Germinal center (tissue), 1 donor: ENCODE measurements at places on chromosomes 6 and 20.

- no peak for DNase-seq
Measured at GRCh38 chr20:33910529-33911327, 83.0 kb upstream of the RALY start.

GRCh38 chr6:128570680-128571063 is 50.3 kb upstream of the PTPRK start:
- DNase-seq = no peak

DNA sequence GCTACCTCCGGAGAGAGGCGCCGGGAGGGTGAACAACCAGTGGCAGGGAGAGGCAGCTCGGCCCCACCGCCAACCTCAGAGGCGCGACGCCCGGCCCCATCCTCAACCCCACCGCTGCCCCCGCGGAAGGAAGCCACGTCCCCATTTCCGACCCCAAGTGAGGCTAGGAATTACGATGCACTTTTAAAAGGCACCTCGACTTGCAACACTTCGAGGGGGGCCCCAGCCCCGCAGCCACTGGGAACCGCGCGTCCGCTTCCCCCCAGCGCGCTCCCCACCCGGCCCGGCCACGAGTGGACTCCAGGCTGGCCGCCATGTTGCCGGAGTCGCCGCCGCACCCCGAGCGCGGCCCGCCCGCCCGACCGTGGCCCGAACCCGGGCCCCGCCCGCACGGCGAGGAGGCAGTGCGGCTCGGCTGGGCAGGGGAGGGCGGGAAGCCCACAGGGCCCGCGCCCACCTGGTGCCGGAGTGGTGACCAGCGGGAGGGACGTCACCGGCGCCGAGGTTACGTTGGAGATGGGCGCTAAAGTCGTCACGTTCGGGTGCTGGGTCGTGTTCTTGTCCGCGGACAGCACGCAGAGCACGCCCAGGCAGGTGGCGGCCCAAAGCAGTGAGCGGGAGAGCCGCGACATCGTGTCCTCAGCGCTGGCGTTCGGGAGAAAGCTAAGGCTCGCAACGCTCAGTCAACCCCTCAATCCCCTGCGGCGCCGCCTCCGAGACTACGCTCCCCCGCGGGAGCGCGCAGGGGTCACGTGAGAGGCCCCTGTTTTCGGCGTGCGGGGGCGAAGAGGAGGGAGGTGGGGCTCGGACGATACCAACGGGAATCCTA is at the start of gene CD164:
Gene CD164, minus strand, starts transcription at position 721 of the 829 bp plus-strand sequence. Its CDS starts 89 bp downstream, at position 632.
- DNase-seq = peak; percentile 97

DNA sequence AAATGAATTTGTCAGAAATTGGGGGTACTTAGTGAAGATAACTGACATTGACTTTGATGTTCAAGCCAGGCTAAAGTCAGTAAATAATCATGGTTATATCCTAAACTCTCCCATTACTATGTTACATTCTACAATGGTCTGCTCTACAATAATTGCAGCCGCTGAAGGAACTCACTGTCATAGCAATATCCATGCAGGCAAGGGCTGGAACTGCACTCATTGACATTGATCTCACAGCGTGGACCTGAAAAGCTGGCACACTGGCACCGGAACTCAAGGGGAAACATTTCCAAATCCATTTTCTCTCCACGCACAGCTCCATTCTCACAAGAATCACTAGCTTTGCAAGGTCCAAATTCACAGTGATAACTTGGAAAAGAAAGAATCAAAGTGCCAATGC is 702.7 kb downstream of the EYS start:
- DNase-seq = no peak

GRCh38 chr6:14726816-14727493 is 518.9 kb upstream of the JARID2 start:
- DNase-seq = no peak

DNA sequence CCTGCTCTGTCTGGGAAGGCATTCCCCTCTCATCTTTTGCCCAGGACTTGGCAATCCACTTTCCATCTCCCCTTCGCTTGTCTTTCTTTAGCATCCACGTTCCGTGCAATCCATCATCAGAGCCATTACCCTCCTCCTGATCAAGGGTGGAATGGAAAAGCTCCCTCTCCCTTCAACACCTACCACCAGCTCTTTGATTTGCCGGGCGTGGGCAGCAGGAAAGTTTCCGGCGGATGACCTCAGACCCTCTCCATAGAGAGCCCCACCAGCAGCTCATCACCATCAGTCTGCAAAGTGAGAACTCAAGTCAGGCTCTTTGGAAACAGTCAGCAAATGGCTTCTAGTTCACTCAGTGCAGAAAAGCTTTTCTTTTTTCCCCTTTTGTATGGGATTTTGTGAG is 76.2 kb downstream of the TSHZ2 start:
- no peak for DNase-seq

GRCh38 chr6:44250067-44250717 is 3.3 kb downstream of the HSP90AB1 start:
- no peak for DNase-seq

- no peak for DNase-seq
Measured at GRCh38 chr6:125749865-125750691, 646 bp downstream of the HEY2 start.

DNA sequence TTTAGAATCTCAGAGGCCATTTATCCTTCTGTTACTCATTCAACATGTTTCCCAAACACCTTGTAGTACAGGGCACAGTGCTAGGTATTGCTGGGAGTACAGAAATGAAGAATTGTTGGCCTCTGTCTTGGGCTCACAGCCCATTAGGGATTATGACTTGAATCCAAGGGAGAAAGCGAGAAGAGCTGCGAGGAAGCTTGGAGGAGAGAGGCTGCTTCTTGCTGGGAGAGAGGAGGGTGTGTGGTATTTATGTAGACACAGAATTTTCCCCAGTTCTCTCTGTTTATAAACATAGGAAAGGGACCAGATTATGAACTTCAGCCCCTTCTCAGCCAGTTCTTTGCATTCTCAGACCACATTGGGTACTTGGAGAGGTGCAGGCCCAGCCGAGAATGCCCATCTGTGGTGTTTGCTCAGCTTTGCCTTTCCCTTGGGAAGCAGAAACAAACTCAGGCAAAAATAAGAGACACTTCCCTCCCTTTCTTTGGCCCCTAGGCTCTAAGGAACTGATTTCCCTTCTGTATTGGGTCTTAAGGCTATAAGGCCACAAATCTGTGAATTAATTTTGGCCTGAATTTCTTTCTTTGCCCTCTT is 17.9 kb downstream of the CHMP4B start:
- no peak for DNase-seq

DNA sequence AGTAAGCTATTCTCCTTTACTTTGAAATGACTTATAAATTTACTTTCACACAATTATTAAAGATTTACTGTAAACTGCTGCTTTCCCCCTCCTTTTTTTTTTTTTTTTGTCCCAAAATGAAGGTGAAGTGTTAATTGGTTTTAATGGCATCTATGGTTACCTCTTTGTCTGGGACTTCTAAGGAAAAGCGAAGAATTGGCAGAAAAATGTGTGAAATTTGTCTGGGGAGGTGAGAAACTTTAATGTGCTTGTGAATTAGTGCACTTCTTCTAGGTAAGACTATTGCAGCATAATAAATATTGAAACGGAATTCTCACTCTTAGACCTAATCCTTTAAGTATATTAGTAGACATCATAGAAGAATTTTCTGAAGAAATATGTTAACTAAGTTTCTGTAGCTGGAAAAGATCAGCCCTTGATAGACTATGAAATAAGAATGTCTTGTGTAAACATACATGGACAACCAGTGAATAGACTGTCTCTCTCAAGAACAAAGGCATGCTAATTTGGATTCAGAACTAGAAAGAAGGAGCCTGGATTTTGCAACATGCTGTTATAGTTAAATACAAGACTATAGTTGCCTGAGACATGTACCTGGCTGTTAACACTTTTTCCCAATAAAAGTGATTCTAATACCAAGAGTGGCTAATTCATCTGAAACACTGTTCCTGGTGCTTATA is 23.9 kb downstream of the FLRT3 start:
- no peak for DNase-seq

DNA sequence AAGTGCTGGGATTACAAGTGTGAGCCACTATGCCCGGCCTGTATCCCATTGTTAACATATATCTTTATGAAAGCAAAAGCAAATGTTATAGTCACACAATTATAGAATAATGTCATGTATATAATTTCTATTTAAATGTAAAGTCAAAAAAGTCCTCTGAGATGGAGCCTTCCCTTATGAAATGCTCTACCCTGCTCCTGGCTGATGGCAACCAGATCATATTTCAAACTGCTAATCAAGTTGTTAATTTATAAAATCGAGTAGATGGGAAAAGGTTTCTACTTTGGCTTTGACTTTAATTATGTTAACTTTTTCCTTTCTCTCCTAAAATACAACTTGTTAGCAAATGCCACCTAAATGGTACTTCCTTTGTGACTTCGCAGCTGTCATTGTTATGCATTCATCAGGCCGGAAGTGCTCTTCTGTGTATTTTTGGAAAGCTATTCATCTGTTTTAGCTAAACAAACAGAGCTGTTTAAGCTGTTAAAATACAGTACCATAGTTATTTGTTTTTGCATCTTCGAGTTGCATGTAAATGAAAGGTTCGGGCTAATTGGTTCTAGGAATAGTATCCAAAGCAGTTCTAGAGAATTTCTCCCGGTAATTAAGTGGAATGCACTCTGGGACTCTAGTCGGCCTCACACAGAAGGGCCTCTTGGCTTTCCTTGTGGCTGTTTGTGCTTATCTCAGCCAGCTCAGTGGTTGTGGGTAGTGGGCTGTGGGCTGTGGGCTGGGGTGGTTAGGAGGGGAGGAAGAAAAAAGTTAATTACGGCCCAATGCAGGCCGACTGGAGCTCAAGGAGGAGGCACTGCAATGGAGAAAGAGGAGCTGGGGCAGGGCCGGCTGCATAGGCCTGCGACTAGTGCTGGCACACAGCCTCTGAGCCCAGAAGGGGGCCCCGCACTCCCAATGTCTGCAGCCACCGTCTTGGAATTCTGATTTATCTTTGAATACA is 34.8 kb downstream of the SLC35D3 start:
- no peak for DNase-seq

DNA sequence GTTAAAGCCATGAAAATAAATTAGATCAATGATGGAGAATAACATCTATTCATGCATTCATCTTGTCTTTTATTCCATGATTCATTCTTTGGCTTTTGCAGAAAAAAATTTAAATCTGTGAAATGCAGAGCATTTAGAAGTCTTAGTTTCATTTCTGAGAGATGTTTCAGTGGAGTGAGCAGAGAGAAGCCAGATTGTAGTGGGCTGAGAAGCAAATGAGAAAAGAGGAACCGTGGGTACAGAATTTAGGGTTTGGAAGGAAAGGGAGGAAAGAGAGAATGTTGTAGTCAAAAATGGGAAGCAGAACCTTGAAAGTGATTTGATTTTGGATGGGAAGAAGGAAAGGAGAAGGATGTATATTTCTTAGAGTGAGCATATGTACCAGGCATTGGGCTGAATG is 260.3 kb upstream of the MAN1A1 start:
- DNase-seq = no peak

GRCh38 chr6:88763160-88763559 is 200.3 kb downstream of the RNGTT start:
- no peak for DNase-seq

DNA sequence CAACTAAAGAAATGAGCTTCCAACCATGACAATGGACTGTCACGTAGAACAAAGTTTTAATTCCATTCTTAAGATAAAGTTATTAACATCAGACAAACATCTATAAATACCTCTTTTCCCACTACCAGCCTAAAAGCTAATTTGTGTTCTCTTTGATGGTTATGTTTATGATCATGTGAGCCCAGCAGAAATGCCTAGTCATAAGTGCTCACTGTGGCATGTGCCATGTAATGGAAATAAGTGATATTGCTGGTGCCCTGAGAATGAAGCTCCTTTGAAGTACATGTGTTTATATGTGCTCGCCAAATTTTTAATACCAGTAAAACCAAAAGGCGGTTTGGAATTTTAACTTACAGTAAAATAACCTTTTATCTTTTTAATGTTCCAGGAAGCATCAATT is 205.8 kb downstream of the ISM1 start:
- DNase-seq = no peak

- no peak for DNase-seq
Measured at GRCh38 chr20:23021951-23022350, 13.2 kb upstream of the SSTR4 start.

DNA sequence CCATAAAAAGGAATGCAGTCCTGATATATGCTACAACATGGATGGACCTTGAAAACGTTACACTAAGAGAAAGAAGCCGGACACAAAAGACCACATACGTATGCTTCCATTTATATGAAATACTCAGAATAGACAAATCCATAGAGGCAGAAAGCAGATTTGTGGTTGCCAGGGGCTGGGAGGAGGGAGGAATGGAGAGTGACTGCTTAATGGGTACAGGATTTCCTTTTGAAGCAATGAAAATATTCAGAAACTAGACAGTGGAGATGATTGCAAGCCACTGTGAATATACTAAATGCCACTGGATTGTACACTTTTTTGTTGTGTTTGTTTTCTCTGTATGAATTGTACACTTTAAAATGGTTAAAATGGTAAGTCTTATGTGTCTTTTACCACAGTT is 29.4 kb upstream of the CDKN1A start:
- no peak for DNase-seq

- no peak for DNase-seq
Measured at GRCh38 chr6:16840725-16841124, 79.5 kb upstream of the ATXN1 start.

DNA sequence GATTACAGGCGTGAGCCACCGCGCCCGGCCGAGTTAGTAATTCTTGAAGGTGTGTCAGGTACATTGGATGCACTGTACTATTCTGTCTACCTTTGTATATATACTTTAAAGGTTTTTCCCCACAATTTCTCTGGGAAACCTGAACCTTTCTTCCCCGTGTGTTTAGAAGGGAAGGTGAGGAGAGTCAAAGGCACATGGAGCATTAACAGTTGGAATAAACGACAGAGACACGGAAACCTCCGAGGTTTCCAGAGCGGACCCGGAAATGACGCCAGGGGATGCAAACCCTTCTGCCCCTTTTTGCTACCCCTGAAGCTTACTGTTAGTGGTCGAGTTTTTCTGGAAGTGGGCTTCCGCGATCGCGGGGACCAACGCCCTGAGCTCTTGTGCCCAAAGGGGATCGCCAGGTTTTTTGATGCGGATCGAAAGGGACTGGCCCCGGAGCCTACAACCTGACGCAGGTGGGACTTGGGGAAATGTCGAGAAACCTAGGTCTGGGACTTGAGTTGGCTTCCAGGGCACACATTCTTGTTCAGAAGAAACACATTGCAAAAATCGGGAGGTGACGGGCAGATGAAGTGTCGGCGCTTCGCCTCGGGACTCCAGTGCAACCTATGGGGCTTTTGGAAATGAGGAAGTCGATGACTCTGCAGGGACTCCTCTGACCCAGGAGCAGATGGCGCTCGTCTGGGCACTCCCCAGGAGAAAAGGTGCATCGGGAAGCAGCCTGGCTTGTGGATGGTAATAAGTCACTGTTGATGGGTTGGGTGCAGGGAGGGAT is 218.2 kb downstream of the OR2B2 start:
- peak; percentile 60 for DNase-seq

- DNase-seq = no peak
Measured at GRCh38 chr20:884983-885952, 30.9 kb downstream of the ANGPT4 start.

- DNase-seq = no peak
Measured at GRCh38 chr20:23325107-23325506, 25.5 kb upstream of the NXT1 start.

- DNase-seq = no peak
Measured at GRCh38 chr6:123965894-123966293, 162.2 kb downstream of the NKAIN2 start.
